C1 segment of cervical spinal cord (tissue), 14 donors: ENCODE measurements at places on chromosomes 3 and 15.

GRCh38 chr3:114144909-114145688 lies 33.8 kb downstream of the DRD3 start:
- DNase-seq, result no peak

DNA sequence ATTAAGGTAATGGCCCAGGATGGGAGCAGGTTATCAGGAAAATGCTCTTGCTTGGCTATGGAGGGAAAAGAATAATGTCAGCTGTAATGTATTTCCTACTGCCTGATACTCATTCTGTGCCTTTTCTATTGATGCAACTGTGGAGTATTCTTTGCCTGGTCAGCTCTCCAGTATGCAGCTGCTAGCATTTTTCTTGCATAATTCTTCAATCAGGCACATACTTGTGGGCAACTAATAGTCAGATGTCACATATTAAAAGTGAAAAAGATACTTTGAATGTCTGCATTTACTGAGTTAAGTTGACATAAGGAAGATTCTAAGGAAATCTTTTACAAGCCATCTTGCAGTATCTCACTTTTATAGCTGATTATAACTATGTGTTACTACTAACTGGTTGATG lies 29.5 kb downstream of the CD80 start:
- DNase-seq, result no peak

GRCh38 chr3:46749129-46749528 lies 31.5 kb upstream of the PRSS50 start:
- DNase-seq, result no peak

DNA sequence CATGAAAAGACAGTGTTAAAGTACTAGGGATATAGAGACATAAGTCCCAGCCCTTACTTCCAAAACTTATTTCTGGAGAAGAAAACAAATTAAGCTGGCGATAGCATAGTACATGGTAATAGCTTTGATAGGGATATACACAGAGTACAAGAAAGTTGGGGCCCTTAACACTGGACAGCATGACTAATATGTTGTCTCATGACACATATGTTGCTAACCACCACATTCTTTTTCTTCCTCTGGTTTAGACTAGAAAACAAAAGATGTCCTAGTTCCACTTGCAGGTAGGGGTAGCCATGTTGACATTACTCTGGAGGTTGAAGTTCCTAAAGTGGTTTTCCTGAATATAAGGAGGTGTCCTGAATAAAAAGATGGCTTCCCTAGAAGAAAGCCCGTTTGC lies 75.3 kb downstream of the RFX7 start:
- no peak for DNase-seq

- no peak for DNase-seq
These were observed 1.9 kb downstream of the MINDY2 start for GRCh38 chr15:58773024-58773423.

DNA sequence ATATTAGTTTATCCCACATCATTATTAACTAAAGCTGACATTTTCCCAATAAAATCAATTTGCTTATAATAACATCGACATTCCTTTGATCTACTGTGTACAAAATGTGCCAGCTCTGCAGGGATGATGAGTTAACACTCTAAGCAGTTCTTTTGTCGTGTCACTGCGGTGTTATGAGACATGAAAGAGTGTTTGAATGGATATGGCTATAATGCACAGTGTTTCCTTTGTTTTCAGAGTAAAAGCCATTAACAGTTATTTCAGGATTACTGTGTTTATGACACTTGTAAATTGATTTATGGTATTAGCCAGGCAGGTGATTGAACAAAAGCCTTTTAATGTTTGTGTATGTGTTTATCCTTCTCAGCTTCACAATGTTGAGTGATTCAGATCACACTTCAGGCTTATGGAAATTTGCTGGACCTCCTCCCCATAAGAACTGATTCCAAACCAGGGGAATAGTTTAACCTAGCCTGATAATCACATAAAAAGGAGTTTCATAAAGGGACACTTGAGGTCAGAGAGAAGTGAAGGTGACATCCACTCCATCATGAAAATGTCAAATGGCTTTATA lies 115.7 kb downstream of the CHL1 start:
- no peak for DNase-seq

GRCh38 chr15:41231422-41232226 lies 556 bp downstream of the CHP1 start:
- DNase-seq, result no peak

DNA sequence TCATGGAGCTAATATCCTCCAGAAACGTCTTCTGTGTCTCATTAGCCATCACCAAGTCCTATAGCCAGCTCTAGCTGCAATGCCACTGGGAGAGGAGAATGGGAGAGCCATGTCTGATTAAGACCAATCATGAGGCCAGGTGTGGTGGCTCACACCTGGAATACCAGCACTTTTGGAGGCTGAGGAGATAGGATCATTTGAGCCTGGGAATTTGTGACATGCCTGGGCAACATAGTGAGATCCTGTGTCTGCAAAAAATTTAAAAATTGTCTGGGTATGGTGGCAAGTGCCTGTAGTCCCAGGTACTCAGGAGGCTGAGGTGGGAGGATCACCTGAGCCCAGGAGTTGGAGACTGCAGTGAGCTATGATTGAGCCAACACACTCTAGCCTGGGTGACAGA lies 13.1 kb downstream of the MGLL start:
- DNase-seq, result no peak

GRCh38 chr3:155161640-155162292 lies 81.6 kb downstream of the MME start:
- DNase-seq, result no peak

DNA sequence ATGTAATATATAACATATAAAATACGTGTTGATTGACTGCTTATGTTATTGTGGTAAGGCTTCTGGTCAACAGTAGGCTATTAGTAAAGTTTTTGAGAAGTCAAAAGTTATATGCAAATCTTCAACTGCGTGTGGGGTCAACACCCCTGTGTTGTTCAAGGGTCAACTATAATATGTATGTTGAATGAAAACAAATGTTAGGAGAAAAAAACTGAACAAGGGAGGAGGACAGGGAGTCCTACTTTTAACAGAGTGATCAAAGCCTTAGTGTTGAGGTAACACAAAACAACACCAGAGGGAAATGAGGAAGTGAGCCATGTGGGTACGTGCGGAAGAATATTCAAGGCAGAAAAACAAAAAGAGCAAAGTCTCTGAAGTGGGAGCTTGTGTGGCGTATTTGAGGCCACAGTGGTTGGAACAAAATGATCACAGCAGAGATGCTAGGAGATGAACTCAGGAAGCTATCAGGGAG lies 62.5 kb downstream of the SFMBT1 start:
- no peak for DNase-seq

DNA sequence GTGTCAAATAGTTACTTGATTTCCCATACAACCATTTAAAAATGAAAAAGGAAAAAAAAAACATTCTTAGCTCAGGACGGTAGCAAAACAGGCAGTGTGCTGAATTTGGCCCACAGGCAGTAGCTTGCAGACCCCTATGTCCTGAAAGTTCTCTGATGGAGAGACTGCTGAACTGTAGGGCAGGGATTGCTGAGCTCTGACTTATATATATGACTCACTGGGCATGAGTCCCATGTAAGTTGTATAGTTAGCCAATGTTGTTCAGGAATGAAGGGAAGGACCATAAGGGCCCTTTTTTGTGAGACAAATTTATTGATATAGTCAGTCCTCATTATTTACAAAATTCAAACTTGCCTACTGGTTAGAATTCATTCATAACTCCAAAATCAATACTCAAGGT lies 36.9 kb upstream of the FRMD4B start:
- DNase-seq, result no peak
